ENCODE measurements at places on chromosomes 6 and 20. TPM values are rescaled to one million over a fixed set of nuclear protein-coding genes. Genes with fewer than 3 reads are reported as not detected.

GRCh38 chr6:87702589-87702945, 534 bp upstream of the AKIRIN2 start:
- no peaks in the 10 kb centered on the region for H3K27me3 ChIP-seq
- DNase-seq, result no peak

The SUPT3H gene
- 12.7 TPM for total RNA-seq

- H3K4me1 ChIP-seq, result no peaks in the 10 kb centered on the region
- H3K27ac ChIP-seq, result no peak overlapping the region
- no peaks in the 10 kb centered on the region for H3K36me3 ChIP-seq
- no peak overlapping the region for H3K4me3 ChIP-seq
Observed at GRCh38 chr6:25829375-25829774, 2.5 kb downstream of the SLC17A1 start.

The MAS1 gene
- not detected for total RNA-seq

Measured in transverse colon (tissue), 4 donors.